Activated effector memory CD4-positive, alpha-beta T cell treated with Interleukin-2 at 50 U/mL for 16 hours (primary cell): ENCODE measurements at places on chromosomes 4 and X.

DNA sequence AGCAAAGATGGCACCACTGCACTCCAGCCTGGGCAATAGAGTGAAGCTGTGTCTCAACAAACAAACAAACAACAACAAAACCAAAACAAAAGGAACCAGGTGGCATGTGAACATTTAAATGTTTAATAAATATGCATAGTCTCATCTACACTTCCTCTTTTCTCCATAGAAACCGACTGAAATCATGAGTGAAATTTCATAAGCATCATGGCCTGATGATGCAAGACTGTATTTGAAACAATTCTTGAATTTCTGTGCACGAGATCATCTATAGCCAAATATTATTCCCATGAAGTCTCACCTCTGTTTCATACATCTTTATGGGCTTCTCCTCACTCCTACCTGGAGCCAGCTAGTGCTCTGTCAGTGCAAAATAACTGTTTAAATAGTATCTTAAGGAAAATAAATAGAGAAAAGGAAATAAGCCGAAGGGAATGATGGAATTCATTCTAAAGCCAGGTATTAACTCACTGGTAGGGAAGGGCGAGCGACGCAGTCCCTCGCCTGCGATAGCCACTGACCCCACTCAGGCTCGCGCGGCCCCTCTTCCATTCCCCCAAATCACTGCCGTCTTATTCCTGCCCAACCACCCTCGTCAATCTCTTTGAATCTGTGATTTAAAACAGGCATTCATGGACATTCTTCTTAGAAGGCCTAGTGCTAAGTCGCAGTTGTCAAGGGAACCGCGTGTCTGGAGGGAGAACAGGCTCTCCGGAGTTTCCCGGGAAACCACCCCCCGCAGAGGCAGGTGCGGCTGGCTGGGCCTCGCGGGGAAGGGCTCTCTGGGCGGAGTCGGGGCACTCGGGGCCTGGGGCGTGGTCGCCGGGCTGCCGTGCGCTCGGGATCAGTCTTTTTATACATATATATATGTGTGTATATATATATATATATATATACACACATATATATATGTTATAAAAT, 52.4 kb upstream of the TRIM2 start:
- DNase-seq, result no peak

DNA sequence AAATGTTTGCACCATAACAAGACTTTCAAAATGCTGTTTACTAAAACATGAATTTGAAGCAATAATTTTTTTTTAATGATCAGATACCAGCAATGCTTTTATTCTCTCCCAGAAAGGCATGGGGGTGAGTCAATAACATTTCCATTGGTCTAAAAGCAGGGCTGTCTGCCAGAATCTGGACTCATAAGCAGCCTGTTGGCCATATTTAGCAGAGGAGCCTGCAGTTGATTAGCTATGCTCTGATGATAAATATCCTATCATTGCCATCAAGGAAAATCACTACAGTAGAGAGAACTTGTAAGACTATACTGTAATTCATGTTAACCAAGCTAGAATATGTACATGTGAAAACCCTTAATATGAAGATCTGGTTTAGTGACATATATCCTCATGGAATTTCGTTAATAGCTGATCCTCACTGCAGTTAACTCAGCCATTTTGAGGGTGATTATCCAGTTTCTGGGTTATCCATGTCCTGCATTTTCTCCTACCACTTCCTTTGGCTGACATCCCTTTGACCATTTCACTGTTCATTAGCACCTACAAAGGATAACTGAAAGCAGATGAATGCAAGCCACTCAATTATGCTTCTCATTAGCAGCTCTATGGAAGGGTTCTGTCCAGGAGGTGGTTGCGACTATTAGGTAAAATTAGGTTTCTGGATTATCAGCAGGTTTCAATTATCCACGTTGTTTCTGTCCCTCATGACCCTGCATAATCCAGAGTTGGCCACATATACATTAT, 72.9 kb upstream of the DIAPH2 start:
- DNase-seq, result no peak

- no peak for DNase-seq
These were observed 1.1 kb downstream of the GPR78 start for GRCh38 chr4:8581094-8581861.

GRCh38 chrX:95885074-95885473, 799.6 kb upstream of the DIAPH2 start:
- DNase-seq, result no peak

DNA sequence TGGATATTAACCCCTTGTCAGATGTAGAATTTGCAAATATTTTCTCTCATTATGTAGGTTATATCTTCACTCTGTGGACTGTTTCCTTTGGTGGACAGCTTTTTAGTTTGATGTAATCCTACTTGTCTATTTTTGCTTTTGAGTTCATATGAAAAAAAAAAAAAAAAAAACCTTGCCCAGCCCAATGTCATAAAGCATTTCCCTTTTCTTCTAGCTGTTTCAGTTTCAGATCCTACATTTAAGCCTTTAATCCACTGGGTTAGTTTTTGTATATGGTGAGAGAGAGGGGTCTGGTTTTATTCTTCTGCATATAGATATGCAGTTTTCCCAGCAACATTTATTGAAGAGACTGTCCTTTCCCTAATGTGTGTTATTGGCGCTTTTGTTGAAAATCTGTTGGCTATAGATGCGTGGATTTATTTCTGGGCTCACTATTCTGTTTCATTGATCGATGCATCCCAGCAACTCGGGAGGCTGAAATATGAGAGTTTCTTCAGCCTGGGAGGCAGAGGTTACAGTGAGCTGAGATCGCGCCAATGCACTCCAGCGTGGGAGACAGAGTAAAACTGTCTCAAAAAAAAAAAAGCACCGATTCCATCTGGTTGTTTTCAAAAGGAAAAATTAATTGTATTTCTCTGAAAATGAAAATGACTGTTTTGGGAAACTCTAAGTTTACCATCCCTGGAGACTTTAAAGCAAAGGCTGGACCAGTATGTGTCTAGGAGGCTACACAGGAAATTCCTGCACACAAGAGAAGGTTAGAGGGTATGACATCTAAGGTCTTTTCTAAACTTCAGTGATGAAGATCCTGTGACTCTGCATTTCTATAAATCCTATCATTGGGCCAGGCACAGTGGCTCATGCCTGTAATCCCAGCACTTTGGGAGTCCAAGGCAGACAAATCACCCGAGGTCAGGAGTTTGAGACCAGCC, 35.6 kb downstream of the STEEP1 start:
- no peak for DNase-seq

- DNase-seq, result no peak
These were observed 983.6 kb downstream of the RPA4 start for GRCh38 chrX:97867266-97867665.

GRCh38 chr4:67809502-67809901, 55.3 kb upstream of the GNRHR start:
- no peak for DNase-seq

- no peak for DNase-seq
These were observed 66.9 kb downstream of the KLHL13 start for GRCh38 chrX:118049713-118050112.

DNA sequence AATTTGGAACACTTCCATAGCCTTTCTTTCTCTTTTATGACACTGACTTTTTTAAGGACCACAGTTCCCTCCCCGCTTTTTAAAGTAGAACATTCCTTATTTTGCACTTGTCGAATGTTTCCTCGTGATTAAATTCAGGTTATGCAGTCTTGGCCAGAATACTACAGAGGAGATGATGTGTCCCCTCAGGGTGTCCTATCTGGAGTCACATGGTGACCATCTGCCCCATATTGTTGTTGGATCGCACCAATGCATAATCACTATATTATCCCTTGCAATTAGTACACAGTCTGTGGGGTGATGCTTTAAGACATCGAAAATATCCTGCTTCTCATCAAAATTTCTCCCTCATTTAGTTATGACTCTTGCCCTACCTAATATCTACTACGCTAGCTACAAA, 27.4 kb downstream of the WDFY3 start:
- DNase-seq, result no peak

GRCh38 chr4:172844556-172844955, 324.1 kb upstream of the GALNT7 start:
- DNase-seq, result no peak

DNA sequence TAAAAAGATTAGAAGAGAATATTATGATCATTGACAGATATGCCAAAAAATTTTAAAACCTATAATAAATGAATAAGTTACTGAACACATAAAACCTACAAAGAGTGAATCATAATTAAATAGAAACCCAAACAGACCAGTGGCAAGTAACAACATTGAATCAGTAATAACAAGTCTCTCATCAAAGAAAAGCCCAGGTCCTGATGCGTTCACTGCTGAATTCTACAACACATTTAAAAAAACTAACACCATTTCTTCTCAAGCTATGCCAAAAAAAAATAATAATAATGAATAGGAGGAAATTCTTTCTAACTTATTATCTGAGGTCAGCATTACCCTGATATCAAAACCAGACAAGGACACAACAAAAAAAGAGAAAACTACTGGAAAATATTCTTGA, 30.6 kb downstream of the ACTRT1 start:
- no peak for DNase-seq

DNA sequence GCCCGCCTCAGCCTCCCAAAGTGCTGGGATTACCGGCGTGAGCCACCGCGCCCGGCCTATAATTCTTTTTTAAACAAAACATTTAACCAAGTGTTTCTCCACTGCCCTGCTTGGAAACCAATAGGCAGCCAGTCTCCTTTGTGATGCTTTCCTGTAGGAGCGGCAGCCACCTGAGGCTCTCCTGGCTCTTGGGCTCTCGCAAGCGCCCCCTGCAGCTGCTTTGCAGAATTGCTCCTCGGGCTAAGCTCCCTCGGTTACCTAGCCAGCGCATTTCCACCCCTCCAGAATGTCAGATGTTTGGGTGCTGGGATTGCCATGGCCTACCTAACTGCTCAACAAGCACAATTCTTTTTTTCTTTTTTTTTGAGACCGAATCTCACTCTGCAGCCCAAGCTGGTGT, 7.7 kb downstream of the S100P start:
- peak; percentile 37 for DNase-seq

GRCh38 chr4:120291541-120291940, 224.9 kb upstream of the MAD2L1 start:
- DNase-seq, result no peak

DNA sequence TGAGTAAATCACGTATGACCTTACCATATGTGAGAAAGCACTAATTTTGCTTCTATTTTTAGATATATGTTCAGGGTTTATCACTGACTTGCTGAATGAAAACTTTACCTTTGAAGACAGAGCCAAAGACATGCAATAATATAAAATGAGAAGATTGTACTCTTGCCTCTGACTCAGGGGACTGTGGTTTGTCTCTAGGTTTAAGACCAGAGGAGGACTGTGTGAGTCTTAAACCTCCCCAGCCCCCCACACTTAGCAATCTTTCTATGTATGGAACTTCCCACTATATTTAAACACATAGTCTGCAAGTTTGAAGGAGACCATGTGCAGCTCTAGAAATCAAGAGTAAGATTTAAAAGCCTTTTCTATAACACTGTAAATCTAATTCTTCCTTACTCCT, 368.7 kb upstream of the FAM241A start:
- DNase-seq, result no peak

DNA sequence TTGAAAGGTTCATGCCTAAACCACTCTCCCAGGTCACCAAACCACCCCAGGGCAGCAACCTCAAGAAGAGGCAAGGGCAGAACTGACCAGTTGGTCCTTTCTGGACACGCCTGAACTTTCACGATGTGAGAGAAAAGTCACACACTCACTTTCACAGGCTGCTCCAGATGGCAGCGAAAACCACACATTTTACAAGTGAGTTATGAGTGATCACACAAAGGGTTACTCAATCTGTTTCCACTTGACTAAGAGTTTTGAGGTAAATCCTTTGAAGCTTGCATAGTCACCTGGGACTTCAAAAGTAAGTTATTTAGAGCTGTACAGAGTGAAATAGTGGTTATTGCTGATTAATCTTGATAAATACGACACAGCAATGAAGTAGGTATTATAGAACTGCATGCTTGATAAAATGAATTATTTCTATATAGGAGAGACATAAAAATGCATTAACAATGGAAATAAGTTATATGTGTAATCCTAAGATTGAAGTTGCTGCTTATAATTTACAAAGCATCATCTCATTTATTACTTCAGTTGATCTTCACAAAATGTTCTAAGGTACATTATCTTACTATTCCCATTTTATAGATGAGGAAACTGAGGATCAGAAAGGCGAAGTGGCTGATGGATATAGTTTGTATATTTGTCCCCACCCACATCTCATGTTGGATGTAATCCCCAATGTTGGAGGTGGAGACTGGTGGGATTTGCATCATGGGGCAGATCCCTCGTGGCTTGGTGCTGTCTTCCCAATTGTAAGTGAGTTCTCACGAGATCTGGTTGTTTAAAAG, 103.0 kb upstream of the KLF3 start:
- no peak for DNase-seq
